ENCODE measurements at places on chromosomes 5 and 9.

GRCh38 chr9:130039528-130040147 is 3.4 kb downstream of the FNBP1 start:
- DNase-seq = no peak

DNA sequence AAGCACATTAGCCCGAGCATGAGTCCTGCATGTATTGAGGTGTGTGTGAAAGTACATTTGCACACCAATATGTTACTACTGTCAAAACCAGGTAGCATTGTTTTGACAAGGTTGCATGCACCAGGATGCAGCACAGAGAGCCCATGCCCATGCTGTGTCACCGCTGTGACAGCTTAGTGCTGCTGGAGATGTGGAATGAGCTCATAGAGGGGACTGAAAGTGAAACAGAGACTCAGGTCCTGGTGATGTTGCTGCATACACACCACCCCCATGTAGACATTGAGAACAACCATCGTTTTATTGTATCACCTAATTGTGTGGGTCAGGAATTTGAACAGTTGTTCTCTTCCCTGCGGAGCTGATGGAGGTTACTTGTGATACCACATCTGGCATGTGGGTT is 53.0 kb downstream of the GADD45G start:
- DNase-seq = no peak

GRCh38 chr9:35112257-35113020 is 3.2 kb downstream of the ATOSB start:
- DNase-seq = no peak

- DNase-seq = no peak
Observed at GRCh38 chr9:86022687-86023266, 76.6 kb downstream of the GOLM1 start.

GRCh38 chr5:1910861-1911772 is 28.4 kb upstream of the IRX4 start:
- no peak for DNase-seq

DNA sequence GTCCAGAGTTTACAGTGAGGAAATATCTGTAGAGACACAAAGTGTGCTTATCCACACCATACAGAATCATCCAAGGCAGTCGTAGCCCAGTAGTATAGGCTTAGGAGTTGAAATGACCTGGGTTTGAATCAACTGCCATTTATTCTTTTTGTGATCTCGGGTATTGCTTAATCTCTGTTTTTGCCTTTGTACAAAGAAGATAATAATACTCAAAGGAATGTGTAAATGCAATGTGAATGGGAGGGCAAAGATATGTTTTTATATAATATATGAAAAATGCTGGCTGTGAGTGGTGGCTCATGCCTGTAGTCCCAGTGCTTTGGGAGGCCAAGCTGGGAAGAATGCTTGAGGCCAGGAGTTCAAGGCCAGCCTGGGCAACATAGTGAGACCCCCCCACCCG is 141.1 kb downstream of the SPATA31D1 start:
- no peak for DNase-seq

GRCh38 chr9:133961226-133962165 is 30.6 kb downstream of the VAV2 start:
- peak; percentile 14 for DNase-seq

- no peak for DNase-seq
Observed at GRCh38 chr5:151880324-151880723, 44.3 kb downstream of the GLRA1 start.

DNA sequence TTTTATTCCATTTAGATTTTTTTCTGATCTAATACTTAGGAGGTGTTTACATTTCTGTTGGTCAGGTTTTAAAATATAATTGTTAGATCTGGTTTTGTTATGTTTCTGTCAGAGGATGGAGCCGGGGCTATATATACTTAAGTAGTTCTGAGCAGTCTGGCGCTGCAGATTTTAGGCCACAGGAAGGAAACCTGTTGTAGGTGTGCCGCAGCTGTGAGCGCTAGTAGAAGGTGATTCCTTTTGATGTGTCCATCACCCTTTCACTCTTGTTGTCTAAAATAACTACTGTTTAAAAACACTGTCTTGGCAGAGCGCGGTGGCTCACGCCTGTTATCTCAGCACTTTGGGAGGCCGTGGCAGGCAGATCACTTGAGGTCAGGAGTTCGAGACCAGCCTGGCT is 17.0 kb downstream of the ZBTB34 start:
- DNase-seq = no peak

GRCh38 chr9:130856474-130856873 is 21.4 kb downstream of the ABL1 start:
- DNase-seq = no peak

DNA sequence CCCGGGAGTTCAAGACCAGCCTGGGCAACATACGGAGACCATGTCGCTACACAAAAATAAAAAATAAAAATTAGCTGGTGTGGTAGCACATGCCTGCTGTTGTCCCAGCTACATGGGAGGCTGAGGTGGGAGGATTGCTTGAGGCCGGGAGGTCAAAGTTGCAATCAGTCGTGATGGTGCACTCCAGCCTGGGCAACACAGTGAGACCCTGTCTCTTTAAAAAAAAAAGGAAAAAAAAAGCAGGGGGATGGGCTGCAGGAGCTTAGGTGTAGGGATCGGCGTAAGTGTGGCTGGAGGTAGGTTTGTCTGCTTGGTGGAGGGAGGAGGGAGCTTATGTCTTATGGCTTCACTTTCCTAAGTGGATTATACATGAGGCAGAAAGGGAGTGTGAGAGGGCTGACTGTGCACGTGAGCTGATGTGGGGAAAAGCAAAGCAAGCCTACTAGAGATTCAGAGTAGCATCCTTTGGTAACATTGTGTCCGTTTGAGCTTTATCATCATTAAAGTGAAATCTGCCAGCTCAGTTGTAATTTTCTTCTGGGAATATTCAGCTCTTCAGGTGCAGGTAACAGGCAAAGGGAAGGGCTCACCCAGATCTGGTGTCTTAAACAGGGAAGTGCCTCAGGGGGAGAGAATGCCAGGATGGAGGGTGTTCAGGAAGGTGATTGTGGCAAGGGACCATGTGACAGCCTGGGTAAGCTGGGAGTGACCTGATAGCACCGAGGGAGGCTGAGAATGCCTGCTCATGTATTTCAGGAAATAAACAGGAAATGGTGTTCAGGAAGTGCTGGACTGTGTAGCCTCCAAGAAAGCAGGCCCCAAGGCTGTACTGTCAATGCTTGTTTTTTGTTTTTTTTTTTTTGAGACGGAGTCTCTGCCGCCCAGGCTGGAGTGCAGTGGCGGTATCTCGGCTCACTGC is 17.6 kb upstream of the SETX start:
- no peak for DNase-seq

GRCh38 chr5:14167211-14167845 is 24.2 kb downstream of the TRIO start:
- DNase-seq = no peak

GRCh38 chr9:84266087-84266561 is 74.4 kb downstream of the SLC28A3 start:
- DNase-seq = no peak

- DNase-seq = no peak
Observed at GRCh38 chr9:69445251-69445650, 120.2 kb downstream of the ENTREP1 start.

DNA sequence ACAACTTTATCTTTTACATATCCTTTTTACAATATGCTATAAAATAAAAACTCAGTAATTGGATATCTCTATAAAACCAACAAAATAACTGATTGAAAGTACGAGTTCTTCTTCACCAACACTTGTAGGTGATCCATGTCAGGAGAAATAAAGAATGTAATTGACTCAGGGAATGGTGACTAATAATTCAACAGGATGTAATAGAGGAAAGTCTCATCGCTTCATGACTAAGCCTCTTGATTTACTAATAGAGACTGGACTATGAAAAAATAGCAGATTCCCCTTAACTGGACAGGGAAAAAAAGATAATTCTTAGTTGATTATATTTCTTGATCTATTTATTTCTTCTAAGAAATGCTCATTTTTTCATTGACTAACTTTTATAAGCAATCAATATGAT is 507.7 kb upstream of the PTGER4 start:
- no peak for DNase-seq

DNA sequence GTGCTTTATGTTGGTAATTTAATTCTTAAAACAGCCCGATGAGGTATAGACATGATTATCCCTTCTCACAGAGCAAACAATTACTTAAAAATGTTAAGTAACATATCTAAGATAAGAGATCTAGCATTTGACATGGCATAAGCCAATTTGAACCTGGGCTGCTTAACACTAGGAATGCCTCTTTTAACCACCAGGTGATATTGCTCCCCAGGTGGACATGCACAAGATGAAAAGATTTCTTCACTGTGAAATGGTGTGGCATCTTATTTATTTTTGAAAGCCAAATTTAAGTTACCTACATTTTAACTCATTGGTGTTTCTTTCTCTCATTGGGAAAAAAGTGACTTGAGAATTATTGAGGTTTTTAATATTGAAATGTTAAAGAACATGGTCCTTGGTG is 15.8 kb upstream of the LRRC70 start:
- DNase-seq = no peak
